8988T (cell line): ENCODE measurements at places on chromosomes 4 and X.

DNA sequence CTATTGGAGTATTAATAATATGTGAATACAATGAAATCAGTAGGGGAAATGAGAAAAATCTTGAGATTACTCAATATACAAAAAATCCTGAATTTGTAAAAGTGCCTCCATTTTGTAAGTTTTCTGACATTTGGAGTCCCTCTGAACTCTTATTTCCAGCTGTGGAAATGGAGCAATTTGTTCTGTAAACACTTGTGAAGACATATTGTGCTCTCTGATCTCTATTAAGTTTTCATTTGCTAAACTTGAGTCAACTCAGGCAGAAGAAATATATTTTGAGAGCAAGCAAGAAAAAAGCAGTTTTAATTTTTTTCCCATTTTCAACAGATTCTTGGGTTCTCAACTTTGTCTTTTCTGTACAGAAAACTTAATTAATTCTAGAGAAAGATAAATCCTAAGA is 51.4 kb upstream of the PCDH18 start:
- no peak for DNase-seq

GRCh38 chrX:110397904-110398303 is 39.3 kb downstream of the RTL9 start:
- DNase-seq = no peak

DNA sequence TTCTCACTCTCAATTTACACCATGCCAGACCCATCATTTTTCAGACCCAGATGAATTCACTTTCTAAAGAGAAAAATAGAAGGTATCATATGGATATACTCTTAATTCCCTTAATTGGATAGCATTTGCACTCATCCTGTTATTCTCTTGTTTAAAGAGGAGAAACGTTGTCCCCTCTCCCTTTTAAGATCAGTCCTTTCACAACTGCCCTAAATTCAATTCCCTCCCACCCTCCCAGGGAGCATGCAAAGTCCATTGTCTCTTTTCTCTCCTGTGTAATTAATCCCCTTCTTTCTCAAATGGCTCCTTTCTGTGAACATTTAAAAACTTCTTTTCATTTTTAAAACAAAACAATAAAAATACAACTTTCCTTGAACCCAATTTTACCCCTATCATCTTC is 124.7 kb upstream of the TLL1 start:
- DNase-seq = no peak

DNA sequence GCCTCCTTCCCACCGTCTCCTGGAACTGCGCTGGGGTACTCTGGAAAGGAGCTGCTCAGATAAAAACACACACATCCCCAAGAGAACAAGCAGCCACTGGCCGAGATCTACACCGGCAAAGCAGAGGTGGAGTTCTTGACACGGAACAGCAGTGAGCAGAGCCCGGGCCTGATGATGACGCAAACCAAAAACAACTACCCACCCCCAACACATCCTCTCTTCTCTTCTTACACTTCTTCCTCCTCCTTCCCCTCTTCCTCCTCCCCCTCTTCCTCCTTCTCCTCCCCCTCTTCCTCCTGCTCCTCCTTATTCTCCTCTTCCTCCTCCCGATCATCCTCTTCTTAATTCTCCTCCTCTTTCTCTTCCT is 4.6 kb downstream of the PNMA5 start:
- no peak for DNase-seq

GRCh38 chrX:135347381-135348016 is 38.2 kb downstream of the ETDC start:
- DNase-seq = no peak

- no peak for DNase-seq
Observed at GRCh38 chr4:112898357-112899141, 150.9 kb upstream of the ANK2 start.

DNA sequence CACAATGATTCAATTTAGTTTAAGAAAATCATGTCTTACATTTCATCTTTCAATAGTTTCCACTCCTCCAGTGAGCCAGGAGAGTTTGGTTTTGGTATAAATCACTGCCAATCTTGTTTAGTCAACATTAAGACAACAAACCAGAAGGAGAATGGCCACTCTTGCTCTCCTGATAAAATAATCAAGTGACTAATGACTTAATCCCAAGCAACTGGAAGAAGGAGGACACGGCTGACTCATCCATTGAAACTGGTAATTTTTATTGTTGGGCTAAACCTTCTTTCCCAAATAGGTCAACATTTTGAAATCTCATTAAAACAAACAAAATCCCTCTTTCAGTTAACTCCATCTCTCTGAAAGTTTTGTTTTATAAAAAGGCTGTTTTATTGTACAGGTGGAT is 230.2 kb downstream of the CLCN4 start:
- DNase-seq = no peak

DNA sequence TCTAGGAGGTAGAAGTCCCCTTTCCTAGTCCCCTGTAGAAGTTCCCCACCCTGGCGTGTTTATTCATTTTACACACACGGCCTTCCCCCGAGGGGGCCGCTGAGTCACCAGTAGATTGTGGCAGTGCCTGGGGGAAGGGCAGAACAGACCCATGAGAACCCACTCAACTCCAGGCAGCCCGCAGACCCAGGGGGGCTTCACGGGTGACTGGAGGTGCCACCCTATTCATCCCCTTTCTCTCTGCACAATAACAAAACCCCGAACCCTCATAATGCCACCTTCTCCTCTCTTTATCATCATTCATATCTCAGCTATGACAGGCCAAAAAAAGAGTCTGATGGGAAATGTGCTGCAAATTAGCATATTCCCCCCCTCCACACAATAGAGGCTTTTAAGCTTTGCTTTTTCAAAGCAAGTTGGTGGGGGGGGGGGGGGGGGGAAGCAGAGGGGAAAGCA is 20.4 kb upstream of the GPM6B start:
- no peak for DNase-seq

DNA sequence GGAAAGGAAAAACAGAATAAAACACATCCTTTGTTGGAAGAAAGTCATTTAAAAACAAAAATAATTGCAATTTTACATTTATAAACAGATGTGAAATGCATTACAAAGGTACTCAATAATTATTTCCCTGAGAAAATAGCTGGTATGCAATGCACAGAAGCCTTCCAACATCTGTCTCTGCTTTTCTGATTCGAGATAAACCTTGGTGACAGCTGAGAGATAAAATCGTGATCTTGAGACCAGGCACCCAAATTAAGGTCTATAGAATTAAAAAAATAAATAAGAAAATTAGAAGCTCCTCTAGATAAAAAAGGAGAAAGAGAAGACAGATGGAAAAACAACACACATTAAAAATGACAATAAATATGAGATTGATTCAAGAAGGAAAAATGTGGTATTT is 544.0 kb downstream of the SPRY1 start:
- no peak for DNase-seq

DNA sequence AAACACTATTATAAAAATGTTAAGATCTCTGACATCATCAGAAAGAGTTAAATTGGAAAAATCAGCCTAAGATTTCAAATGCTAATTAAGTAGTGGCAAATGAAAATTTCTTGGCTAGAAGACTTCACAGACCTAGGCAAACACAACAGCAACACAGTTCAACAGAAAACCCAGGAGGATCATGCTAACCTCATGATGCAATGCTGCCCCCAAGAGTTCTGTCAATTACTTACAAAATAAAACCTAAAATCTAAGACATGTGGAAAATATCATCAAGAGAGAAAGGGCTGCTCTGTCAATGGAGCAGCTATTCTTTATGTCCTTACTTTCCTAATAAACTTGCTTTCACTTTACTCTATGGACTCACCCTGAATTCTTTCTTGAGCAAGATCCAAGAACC is 21.0 kb downstream of the S100G start:
- DNase-seq = peak; percentile 46

- DNase-seq = no peak
Observed at GRCh38 chr4:88177983-88178625, 19.7 kb upstream of the ABCG2 start.

DNA sequence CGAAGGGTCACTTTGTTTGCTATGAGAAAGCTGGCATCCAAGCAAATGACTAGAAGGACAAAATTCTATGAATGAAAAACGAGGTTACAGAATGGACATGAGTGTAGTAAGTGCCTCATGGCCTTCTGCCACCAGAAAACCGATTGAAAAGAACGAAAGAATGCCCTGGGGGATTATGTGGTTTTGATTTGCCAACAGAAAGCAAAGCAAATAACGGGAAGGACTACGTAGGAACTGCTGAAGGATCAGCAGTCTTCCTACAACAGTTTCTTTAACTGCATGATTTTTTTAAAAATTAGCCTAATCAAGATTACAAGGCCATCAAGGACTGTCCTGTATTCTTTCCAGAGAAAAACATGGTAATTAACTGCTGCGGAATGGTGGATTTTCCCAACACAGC is 50.6 kb downstream of the NRK start:
- no peak for DNase-seq

DNA sequence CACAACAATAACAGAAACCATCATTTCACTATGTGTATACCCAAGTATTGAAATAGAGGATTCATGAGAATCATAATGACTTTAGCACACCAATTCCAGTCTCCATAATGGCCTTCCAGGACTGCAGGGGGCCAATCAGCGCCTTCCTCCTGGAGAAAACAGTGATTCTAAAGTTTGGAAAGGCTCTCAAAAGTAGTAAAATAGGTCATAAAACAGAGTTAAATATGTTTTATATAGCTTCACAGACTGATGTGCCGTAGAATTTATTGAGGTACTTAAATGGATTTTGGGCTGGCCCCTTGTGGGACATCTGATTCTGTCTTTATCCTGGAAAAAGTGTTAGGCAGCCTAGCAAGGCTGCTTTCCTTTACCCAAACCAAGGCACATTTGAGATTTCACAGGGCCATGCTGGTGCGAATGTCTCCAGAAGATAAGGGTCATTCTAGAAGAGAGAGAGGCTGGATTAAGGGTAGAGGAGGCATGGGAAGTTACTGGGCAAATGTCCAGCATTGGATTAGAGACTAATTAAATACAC is 543.9 kb downstream of the GALNTL6 start:
- DNase-seq = no peak

DNA sequence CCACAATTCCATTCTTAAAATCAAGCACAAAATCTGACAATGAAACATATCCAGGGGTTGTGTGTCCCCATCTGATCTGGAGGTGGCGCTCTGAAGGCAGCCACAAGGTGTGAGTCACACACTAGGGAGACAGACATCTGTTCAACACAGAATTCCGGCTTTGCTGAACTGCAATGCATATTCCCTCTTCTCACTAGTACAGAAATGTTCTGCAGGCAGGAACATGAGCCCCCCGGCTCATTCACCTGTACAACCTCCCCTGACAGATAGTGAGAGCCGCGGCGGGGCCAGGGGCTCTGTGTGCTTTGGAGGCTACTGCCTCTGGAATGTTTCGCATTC is 41.9 kb downstream of the WDR1 start:
- peak; percentile 47 for DNase-seq

GRCh38 chrX:116239944-116240840 is 69.6 kb downstream of the AGTR2 start:
- no peak for DNase-seq

DNA sequence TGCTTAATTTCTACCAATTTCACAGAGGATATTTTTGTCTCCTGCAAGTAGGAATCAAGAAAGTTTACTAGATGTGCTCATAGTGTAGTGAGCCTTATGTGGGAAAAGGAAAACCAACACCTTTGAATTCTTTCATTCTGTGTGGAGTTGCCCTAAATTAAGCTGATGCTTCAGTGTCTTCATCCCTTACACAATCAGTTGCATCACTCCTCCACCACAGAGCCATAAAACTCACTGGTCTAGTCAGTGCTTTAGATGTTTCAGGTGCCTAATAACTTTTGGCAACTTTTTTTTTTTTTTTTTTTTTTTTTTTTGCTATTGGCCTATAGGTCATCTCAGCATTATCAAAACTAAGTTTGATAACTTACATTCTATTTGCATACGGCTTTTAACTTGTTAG is 41.5 kb downstream of the HHIP start:
- no peak for DNase-seq

GRCh38 chr4:54318904-54319303 is 89.8 kb downstream of the PDGFRA start:
- DNase-seq = peak; percentile 53

DNA sequence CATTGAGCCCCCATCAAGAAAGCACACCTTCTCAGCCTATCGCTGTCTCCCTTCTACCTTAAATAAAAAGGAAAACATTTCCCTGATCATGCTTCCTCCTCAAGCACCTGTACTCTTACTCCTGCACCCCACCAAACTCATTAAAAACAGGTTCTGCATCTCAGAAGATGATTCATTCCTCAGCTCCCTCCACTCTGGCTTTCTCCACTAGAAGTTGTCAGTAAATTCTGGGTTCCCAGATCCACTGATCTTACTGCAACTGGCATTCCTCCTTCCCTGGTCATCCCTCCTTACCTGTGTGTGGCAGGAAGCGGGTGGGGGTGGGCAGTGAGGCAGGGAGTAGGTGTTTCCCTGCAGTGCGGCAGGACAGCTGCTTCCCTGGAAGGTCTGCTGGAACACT is 108.8 kb downstream of the GPR143 start:
- DNase-seq = no peak

- DNase-seq = no peak
Observed at GRCh38 chrX:130173190-130173895, 1.6 kb downstream of the RAB33A start.

DNA sequence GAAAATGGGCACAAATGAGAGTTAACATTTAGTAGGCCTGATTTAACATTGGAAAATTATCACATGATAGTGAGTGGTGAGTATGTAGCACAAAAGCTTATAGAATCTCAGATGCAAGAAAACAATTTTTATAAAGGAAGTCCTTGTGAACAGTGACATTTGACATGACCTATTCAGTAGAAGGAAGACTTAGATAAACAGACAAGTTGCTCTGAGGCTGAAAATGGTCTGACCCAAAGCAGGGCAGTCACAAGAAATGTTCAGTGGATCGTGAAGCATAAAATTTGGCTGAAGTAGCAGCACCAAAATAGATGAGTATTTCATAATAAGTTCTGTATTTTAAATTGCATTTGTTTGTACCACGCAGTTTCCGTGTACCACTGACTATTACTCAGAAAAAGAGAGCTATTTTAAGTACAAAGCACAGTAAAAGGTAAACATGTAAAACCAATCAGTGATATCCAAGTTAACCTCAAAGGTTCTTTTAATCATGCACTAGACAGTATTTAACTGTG is 605.7 kb upstream of the PABPC4L start:
- DNase-seq = no peak

DNA sequence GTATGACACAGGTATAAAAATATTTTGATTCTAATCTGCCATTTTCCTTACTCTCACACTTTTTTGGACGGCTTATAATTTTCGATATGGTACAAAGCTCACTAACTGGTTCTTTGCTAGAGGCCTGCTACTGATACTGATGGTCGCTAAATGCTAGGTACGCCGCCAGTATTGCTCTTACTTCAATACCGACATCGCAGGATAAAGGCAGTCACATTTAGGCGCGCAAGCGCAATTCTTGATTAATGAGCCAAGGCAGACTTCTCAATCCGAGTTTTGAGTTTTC is 557 bp upstream of the USP38 start:
- no peak for DNase-seq
